ENCODE measurements at places on chromosomes 7 and 10. TPM values are rescaled to one million over a fixed set of nuclear protein-coding genes. Genes with fewer than 3 reads are reported as not detected.

NUTM2A gene
- total RNA-seq: not detected

SPDYE2 gene
- not detected for total RNA-seq

MUC3A gene
- not detected for total RNA-seq

NUTM2B gene
- total RNA-seq: not detected

LIPF gene
- total RNA-seq: not detected

LIPM gene
- not detected for total RNA-seq

LIPK gene
- not detected for total RNA-seq

GARIN1A gene
- total RNA-seq: not detected

LEP gene
- total RNA-seq: not detected

SAP25 gene
- not detected for total RNA-seq
